ENCODE measurements at places on chromosomes 13 and 19. TPM values are rescaled to one million over a fixed set of nuclear protein-coding genes. Genes with fewer than 3 reads are reported as not detected.

GRCh38 chr13:99393791-99394735 is 86.9 kb upstream of the GPR183 start:
- no peak for DNase-seq

- DNase-seq: no peak
These were observed 226.4 kb downstream of the PCDH17 start for GRCh38 chr13:57857945-57858344.

DNA sequence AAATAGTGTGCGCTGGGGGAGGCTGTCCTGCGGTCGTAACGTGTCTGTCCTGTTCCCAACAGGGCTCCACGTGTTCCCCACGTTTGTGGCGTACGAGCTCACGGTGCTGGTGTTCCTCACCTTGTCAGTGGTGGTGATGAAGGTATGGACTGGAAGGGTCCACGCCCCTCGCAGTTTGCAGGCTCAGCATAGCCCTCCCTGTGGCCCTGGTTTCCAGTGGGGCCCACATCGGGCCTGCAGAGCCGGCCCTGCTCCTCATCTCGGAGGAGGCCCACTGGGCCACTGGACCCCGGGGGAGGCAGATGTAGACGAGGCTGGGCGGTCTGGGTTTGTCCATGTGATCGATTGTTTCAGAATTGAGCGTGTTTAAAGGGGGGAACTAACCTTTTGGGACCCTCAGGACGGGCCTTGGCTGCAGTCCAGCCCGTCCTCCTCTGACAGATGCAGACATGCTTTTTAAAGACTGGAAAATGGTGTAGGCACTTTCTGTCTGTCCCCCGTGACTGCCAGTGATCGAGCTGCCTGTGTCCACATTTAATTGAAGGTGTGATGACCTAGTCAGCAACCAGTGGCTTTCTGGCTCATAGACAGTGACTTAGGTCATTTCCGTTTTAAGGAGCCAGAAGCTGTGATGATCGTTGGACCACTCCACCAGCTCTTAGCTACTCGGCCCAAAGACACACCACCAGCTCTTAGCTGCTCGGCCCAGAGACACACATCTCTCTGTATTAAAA is 37.1 kb upstream of the TFDP1 start:
- DNase-seq: no peak

- DNase-seq: no peak
These were observed 3.3 kb upstream of the RDH13 start for GRCh38 chr19:55066107-55066709.

UBE2L5 gene
- not detected for total RNA-seq

ZNF701 gene
- total RNA-seq: 9.4 TPM

GNG7 gene
- total RNA-seq: 1.2 TPM

DNA sequence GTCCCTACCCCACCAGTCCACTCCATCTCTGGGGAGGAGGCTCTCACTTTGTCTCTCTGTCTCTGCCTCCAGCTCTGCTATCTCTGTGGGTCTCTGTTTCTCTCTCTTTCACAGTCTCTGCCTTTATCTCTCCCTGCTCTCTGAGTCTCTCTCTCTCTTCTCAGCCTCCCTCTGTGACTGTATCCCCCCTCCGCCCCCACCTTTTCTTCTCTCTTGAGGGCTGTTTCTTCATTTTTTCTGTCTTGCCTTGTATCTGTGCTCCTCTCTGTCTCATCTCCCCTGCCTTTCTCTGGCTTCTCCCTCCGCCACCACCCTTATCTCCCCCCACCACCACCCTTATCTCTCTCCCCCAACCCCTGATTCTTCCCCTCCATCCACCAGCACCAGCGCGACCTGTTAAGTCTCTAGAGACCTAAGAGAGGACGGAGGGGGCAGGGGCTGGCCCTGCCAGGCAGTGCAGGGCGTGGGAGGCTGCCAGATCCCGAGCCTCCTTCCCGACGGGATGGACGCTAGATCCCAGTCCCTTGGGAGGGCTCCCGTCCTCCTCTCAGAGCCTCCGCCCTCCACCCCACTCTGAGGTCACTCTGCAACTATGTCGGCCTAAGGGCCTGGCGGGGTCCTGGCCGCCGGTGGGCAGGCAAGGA is 1.0 kb downstream of the AXL start:
- peak; percentile 56 for DNase-seq

CYP4F8 gene
- not detected for total RNA-seq

CCDC8 gene
- 7.0 TPM for total RNA-seq

ING1 gene
- 5.2 TPM for total RNA-seq

PGLYRP1 gene
- total RNA-seq: not detected

- DNase-seq: no peak
These were observed 96.8 kb downstream of the SUCLA2 start for GRCh38 chr13:47904241-47904640.

- peak; percentile 76 for DNase-seq
These were observed 22.8 kb upstream of the NDUFS7 start for GRCh38 chr19:1360818-1361461.

BCKDHA gene
- total RNA-seq: 44.4 TPM

SMIM44 gene
- total RNA-seq: not detected

CRLF1 gene
- 14.5 TPM for total RNA-seq

- DNase-seq: no peak
These were observed 3.9 kb downstream of the LRFN1 start for GRCh38 chr19:39316627-39317321.

ZNF625 gene
- 1.2 TPM for total RNA-seq

- DNase-seq: no peak
These were observed 14.8 kb downstream of the AXL start for GRCh38 chr19:41233748-41234240.

DNA sequence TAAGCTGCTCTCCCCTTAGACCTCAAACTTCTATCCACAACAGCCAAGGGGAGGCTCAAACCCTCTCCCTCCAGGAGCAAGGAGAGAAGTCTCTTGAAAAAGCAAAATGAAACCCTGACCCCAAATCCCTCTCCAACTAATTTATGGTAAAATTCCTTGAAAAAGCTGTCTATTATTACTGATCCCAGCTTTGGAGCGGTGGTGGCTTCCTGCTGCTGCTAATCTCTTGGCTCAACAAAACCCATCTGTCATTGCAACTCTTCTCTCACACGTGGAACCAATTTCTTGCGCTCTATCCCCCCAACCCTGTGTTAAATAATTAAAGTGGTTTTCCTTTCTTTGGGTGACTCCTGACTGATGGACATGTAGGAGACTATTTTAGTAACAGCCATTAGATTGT is 64.1 kb upstream of the OXGR1 start:
- DNase-seq: no peak

DNA sequence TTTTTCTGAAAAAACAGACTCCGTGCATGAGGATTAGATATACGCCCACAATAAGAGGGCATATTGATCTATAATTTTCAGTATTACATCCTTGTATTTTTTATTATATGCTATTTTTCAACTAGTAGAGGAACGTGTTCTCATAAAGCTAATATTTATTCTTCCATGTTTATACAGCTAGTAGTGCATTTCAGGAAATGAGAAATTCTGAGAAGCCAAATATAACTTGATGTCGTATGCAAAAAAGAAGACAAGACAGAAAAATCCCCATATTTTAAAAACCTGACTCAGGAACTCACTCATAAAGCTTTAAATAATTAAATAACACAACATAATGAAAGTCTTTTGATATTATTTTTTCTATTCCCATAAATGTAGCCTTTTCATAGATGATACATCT is 308.6 kb downstream of the ENOX1 start:
- DNase-seq: no peak

STOML3 gene
- total RNA-seq: not detected

DNA sequence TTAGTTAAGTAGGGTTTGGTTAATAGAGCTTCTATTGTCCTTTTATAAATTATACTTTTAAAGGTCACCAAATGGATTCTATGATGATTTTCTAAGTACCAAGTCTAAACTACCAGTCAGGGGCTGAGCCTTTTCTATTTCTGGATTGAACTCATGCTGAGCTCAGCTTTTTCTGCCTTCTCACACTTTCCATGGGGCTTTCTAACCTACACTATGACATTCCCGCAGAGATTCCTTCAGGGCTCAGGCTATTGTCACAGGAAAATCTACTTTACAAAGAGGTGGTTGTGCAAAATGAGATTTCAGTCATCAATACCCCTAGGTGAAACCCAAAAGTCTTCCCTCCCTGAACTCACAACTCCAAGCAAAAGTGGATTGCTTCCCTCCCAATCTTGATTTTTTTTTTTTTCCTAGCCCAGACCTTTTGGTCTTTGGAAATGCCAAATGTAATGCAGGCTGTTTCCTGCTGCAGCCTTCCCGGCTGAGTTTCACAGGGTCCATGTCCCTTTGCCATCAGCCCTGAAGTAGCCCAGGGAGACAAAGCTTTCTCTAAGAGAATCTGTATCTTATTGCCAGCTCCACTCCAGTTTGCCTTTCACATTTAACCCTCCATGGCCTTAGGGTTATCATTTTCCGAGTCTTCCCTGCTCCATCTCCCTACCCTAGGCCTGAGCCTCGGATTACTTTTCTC is 13.6 kb downstream of the C13orf42 start:
- DNase-seq: no peak

DNA sequence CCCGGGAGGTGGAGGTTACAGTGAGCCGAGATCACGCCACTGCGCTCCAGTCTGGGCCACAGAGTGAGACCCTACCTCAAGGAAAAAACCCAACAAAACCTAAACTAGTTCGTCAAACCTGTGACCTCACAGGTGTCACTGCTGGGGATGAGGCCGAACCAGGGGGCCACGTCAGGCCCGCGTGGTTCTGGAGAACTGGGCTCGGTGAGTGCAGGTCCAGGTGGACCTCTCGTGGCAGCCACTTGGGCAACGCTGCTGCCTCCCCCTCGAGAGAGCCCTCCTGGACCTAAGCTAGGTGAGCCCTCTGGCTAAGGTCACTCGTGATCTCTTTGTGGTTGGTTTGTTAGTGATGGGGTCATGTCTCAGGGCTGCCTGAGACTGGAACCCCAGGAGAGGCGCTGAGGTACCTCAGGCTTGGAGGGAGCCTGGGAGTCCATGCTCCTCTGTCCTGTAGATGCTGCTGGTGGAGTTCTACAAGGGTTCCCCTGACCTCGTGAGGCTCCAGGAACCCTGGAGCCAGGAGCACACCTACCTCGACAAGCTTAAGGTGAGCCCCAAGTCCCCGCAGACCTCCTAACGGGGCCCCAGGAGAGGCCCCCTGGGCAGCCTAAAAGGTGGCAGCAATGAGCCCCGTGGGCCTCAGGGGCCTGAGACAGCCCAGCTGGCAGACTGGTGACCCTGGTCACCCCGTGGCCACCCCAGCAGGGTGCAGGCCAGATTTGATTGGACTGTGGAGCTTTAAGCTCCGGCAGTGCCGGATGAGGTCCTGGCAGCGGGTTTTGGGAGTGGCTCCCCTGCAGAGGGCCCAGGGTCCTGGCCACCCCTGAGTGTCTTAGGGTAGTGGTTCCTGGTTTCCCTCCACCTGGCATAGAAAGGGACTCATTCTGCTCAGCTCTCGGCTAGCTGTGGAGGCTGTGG is 15.6 kb downstream of the MPND start:
- no peak for DNase-seq

GRCh38 chr19:48393559-48394330 is at the start of gene GRIN2D:
TSS of gene GRIN2D (plus strand) at chr19:48393668. CDS start at chr19:48398393, 4,725 bp downstream.
- DNase-seq: no peak

ZNF71 gene
- 4.9 TPM for total RNA-seq

RGCC gene
- 33.3 TPM for total RNA-seq

GRCh38 chr13:50323440-50324065 is 308.3 kb downstream of the KCNRG start:
- DNase-seq: no peak

GRCh38 chr13:51843529-51843928 is 1.4 kb downstream of the TMEM272 start:
- no peak for DNase-seq

- no peak for DNase-seq
These were observed 772 bp downstream of the PARP4 start for GRCh38 chr13:24511816-24512196.

DNA sequence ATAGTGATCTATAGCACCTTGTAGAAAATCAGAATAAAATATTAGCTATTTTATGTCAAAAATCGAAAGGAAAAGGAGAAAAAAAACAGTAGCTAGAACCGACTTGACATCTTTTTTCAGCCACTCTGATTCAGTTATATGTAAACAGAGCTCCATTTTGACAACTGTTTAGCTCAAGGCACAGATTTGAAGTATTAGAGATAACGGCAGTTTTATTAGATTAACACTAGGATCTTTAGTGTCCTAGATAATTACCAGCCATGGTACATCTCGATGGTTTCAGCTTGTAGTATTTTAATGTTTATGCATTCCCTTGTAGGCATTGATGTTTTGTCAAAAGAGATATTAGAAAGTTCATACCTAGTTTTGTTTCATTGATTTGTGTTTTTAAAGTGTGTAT is 67.3 kb downstream of the PCDH17 start:
- DNase-seq: no peak

DNA sequence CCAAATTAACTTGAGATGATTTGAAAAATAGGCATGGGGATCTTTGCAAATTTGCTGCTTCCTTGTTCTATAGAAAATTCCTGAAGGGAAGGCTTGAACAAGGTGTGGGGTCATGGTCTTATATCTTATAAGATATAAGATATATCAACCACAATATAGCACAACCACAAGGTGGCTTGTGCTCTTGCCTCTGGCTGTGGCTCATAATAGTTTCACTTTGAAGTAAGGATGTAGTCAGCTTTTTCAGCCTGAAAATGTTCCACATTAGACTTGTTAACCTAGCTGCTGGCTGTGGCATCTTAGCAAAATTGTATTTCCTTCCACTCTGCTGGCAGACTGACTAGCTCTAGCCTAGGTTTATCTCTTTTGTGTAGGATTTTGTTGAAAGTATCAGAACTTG is 169.7 kb downstream of the KLF5 start:
- DNase-seq: no peak

NCAN gene
- total RNA-seq: not detected

ZNF208 gene
- total RNA-seq: 1.2 TPM

- DNase-seq: no peak
These were observed 19.4 kb downstream of the CNFN start for GRCh38 chr19:42370626-42371175.

DNA sequence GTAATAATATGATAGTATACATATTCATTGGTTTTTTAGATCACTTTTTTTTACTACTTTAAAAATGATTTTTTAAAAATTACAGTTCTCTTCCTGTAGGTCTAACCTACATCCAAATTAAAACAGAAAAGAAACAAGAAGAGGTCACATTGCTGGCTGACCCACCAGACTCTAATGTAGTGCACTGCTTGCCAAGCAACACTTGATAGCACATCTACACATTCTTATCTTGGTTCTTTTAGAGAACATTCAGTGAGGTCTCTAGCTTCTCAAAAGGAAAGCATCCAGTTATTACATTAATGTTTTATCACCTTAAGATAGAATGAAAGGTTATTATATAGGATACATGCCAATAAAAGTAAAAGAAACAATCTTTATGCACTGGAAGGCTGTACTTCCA is 35.6 kb downstream of the NDFIP2 start:
- DNase-seq: no peak

DZIP1 gene
- 1.8 TPM for total RNA-seq

DNA sequence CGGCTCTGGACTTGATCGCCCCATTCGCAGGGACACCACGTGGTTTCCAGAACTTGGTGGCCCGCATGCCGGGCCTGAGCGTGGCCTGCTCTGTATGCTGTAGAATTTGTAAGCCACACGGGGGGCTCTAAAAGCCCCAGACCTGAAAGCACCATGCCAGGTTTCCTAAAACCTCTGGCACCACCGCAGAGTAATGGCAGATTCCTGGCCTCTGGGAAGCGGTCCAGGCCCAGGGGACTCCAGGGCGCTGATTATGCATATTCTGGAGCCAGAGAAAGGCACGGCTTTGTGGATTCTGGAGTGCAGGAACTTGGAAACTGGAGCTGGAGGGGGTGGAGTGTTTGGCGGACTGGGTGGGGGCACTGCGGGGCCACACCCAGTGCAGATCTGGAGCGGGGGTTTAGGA is 3.7 kb downstream of the FTL start:
- no peak for DNase-seq

All from psoas muscle (tissue), 8 donors.